ENCODE measurements at places on chromosomes 12 and 14.

- H3K27me3 ChIP-seq: no peaks in the 10 kb centered on the region
- no peak overlapping the region for H3K4me3 ChIP-seq
- DNase-seq: no peak
- H3K27ac ChIP-seq: peak overlapping the region; percentile 11
- no peaks in the 10 kb centered on the region for H3K36me3 ChIP-seq
These were observed 6.9 kb downstream of the PGF start for GRCh38 chr14:74948228-74949175.

DNA sequence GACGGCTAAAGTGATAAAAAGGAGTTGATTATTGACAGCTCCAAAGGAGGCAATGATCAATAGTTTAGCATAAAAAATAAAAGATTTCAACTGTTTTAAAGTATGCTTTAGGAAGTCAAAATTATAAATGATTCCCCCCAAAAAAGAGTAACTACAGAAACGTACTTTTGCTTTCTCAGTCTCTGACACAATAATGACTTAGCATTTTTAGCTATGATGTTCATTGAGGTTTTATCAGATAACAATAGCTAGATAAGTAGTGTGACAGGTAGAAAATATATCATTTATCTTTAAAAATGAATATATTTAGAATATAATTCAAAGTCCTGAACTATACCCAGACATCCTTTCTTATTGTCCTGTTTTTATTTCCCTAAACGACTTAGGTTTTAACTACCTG is 352.9 kb downstream of the SOX5 start:
- H3K4me1 ChIP-seq: no peaks in the 10 kb centered on the region
- DNase-seq: no peak
- H3K4me3 ChIP-seq: no peak overlapping the region
- H3K27ac ChIP-seq: no peak overlapping the region
- no peaks in the 10 kb centered on the region for H3K27me3 ChIP-seq
- no peaks in the 10 kb centered on the region for H3K36me3 ChIP-seq

DNA sequence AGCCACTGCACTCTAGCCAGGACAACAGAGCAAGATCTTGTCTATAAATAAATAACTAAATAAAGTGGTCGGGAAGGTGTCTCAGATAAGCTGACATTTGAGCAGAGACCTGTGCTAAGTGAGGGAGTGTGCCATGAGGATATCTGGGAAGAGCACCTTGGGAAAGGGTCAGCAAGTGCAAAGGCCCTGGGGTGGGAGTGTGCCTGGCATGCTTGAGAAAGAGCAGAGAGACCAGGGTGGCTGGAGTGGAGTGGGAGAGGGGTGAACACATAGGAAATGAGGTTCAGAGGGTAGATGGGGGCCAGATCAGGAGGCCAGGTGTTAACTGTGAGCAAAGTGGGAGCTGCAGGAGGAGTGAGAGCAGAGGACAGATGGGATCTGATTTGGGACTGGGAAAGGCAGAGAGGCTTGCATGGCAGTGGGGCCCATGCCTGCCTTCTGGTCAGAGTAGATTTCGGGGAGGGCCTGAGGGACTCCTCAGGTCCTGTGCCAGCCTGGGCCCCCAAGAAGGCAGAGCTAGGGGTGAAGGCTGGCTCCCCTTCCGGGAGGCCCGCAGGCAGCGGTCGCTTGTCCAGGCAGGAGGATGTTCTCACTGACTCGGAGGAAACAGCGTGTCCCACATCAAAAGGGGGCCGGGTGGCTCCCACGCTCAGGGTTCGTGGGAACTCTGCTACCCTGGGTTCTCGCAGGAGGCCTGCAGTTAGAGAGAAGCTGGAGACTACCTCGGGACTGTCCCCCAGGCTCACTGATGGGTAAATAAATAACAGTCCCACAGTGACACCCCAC is 32.6 kb downstream of the DTX1 start:
- no peak overlapping the region for H3K4me3 ChIP-seq
- H3K36me3 ChIP-seq: no peaks in the 10 kb centered on the region
- H3K27me3 ChIP-seq: no peaks in the 10 kb centered on the region
- no peak for DNase-seq
- H3K4me1 ChIP-seq: no peaks in the 10 kb centered on the region

GRCh38 chr12:68435816-68436215 is 103.7 kb upstream of the MDM1 start:
- H3K4me3 ChIP-seq: no peak overlapping the region
- H3K27me3 ChIP-seq: no peaks in the 10 kb centered on the region
- H3K36me3 ChIP-seq: no peaks in the 10 kb centered on the region
- no peak overlapping the region for H3K27ac ChIP-seq
- DNase-seq: no peak
- no peaks in the 10 kb centered on the region for H3K4me1 ChIP-seq

GRCh38 chr14:57060276-57060955 is 208.3 kb downstream of the EXOC5 start:
- H3K4me1 ChIP-seq: no peaks in the 10 kb centered on the region
- no peaks in the 10 kb centered on the region for H3K36me3 ChIP-seq
- no peak for DNase-seq
- no peaks in the 10 kb centered on the region for H3K27me3 ChIP-seq
- H3K4me3 ChIP-seq: no peak overlapping the region

- no peak overlapping the region for H3K4me3 ChIP-seq
- H3K27me3 ChIP-seq: no peaks in the 10 kb centered on the region
These were observed 124.1 kb upstream of the RFLNA start for GRCh38 chr12:124170760-124171159.

DNA sequence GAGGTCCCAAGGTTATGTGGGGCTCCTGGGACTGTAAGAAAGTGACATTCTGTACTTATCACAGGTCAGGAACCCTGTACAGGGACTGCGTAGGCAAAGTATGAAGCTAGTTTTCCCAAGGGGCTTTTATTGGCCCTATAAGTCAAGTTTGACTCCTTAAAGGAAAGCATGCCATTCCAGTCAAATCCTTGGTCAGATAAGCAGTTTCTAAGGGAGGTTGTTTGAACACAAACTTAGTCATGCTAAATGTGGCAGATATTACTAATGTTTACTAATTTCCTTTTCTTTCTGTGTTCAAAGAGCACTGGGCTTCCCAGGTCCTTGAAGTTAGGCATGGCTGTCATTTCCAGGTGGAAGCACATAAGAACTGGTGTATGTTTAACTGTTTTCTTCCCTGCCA is 472.4 kb downstream of the ATP23 start:
- no peaks in the 10 kb centered on the region for H3K4me1 ChIP-seq
- no peaks in the 10 kb centered on the region for H3K27me3 ChIP-seq
- H3K27ac ChIP-seq: no peak overlapping the region
- DNase-seq: no peak
- H3K36me3 ChIP-seq: no peaks in the 10 kb centered on the region

DNA sequence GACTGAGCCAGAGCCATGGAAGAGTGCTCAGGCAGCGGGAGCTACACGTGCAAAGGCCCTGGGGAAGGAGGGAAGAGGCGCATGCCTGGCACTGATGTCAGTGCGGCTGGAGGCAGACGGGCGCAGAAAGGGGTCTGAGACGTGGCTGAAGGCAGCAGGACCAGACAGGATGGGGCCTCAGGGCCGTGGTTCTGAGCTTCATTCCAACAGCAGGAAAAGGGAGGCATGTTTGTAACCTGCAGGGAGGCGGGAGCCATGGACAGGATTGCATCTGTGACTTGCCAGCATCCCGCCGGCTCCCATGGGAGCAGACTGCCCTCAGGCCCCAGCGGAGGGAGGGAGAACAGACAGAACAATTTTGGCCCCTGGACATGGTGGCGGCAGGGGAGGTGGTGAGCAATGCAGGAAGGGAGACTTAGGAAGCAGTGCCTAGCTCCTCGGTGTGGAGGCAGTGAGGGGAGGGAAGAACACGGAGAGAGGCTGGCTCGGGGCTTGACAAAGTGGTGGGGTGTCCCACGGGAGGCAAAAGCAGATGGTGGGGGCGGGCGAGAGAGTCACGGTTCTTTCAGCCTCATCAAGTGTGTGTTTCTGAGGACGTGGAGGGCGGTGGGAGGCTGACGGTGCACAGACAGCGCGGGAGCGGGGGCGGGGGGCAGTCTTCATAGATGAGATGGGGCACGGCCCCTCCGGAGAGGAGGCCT is 33.3 kb upstream of the INF2 start:
- DNase-seq: no peak
- H3K4me1 ChIP-seq: no peaks in the 10 kb centered on the region
- no peak overlapping the region for H3K4me3 ChIP-seq
- H3K27me3 ChIP-seq: no peaks in the 10 kb centered on the region

- no peak for DNase-seq
- no peak overlapping the region for H3K4me3 ChIP-seq
- no peaks in the 10 kb centered on the region for H3K4me1 ChIP-seq
- no peak overlapping the region for H3K27ac ChIP-seq
- no peaks in the 10 kb centered on the region for H3K27me3 ChIP-seq
- no peaks in the 10 kb centered on the region for H3K36me3 ChIP-seq
These were observed 1003.9 kb downstream of the FLRT2 start for GRCh38 chr14:86533834-86534233.

DNA sequence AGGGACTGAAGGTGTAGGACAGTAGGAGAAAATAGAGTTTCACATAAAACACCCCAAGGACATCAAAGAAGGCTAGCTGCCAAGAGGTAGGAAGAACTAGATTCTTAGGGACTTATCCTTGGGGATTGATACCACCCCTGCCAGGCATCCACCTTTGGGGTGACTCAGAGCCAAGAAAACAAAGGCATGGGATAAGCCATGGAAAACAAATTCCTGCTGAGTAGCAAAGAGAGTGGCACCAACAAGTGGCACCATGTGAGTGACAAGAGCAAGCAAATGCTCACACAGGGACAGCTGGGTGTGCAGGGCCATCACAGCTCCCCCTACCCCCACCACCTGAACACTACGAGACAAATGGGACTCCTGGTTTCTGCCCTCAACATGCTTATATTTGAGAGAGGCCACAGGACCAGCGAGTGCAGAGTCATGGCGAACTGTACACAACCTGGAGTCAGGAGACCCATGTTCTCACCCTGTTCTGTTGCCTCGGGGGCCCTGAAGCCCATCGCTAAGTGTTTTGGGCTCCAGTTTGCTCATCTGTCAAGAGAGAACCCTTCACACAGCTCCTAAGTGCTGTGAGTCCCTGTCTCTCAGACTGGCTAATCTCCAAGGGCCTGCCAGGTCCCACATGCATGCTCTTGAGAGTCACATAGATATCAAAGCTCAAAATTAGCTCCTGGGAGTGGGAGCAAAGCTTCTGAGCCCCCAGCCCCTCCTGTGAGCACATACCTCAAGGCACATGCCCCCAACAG is 91.9 kb downstream of the DPF3 start:
- H3K4me1 ChIP-seq: no peaks in the 10 kb centered on the region
- no peaks in the 10 kb centered on the region for H3K36me3 ChIP-seq
- H3K4me3 ChIP-seq: no peak overlapping the region
- H3K27ac ChIP-seq: no peak overlapping the region

DNA sequence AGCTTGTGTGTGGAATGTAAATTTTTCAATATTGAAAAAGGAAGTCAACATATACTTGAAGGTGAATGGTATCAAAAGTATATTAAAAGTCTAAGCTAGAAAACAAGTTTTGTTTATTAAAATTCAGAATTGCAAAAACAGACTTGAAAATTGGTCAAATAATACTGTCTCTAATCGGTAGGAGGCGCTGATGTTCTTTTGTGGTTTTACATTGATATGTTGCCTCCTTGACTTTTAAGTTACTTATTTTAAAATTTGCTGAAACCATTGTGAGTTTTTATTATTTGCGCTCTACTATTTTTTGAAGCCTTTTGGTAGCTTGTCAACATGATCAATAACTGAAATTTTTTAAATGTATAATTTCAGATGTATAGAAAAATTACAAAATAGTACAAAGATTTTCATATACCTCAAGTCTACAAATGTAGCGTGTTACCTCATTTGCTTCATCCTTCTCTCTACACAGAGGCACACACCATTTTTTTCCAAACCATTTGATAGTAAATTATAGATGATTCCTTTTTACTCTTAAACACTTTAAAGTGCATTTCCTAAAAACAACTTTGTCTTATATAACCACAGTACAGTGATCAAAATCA is 6.9 kb downstream of the RTRAF start:
- no peak overlapping the region for H3K27ac ChIP-seq
- no peak overlapping the region for H3K4me3 ChIP-seq
- no peaks in the 10 kb centered on the region for H3K27me3 ChIP-seq
- no peak for DNase-seq
- no peaks in the 10 kb centered on the region for H3K4me1 ChIP-seq

DNA sequence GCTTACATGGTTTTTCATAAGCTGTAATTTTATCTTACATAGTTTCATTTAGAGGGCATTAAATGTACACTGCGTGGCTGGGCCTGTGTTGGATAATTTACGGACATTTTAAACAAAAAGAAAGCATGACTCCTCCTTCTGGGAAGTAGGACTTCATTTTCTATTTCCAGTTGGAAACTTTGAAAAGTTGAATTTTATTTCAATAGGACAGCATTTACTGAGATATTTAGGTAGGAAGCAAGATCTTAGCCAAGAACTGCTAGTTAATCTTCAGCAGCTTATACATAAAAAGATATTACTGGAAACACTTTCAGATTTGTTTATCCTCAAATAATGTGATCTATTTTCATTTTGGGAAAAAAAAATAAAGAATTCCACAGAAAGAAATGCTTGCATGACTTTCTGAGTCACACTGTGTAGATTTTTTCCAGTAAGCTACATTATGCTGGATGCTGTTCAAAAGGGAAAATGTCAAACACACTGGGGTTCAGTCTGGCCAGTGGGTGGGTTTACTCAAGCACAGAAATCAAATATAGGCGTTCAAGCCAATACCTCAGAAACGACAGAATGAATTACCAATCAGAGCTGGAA is 239.4 kb upstream of the KRR1 start:
- no peak overlapping the region for H3K4me3 ChIP-seq
- no peaks in the 10 kb centered on the region for H3K27me3 ChIP-seq
- no peak for DNase-seq

GRCh38 chr12:115251727-115252126 is 567.8 kb upstream of the TBX3 start:
- H3K4me1 ChIP-seq: no peaks in the 10 kb centered on the region
- H3K4me3 ChIP-seq: no peak overlapping the region
- no peaks in the 10 kb centered on the region for H3K27me3 ChIP-seq
- H3K36me3 ChIP-seq: no peaks in the 10 kb centered on the region
- H3K27ac ChIP-seq: no peak overlapping the region

- no peaks in the 10 kb centered on the region for H3K36me3 ChIP-seq
- no peaks in the 10 kb centered on the region for H3K27me3 ChIP-seq
These were observed 102.3 kb downstream of the SLC25A47 start for GRCh38 chr14:100425429-100425827.

DNA sequence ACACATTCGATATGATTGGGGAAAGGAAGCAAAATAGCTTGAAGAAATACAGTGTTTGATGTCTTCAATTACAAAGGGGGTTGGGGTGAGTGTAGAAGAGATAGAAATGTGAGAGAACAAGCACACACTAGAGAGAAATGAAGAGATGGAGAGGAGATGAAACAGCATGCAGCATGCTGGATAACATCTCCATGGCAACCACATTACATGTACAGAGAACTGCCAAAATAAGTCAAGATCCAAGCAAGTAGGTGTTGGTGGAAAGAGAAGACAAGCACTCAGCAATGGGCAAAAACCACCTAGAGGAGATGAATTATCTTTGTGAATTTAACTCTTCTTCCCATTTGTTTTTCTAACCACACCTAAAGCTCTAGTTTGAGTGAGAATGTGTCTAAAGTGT is 289.8 kb downstream of the GRIN2B start:
- H3K4me3 ChIP-seq: no peak overlapping the region
- no peaks in the 10 kb centered on the region for H3K27me3 ChIP-seq
- no peaks in the 10 kb centered on the region for H3K4me1 ChIP-seq
- no peaks in the 10 kb centered on the region for H3K36me3 ChIP-seq
- DNase-seq: no peak
- no peak overlapping the region for H3K27ac ChIP-seq

GRCh38 chr12:5499566-5500330 is 67.8 kb downstream of the NTF3 start:
- H3K4me1 ChIP-seq: no peaks in the 10 kb centered on the region
- no peak overlapping the region for H3K4me3 ChIP-seq
- H3K27me3 ChIP-seq: no peaks in the 10 kb centered on the region
- H3K27ac ChIP-seq: no peak overlapping the region
- no peaks in the 10 kb centered on the region for H3K36me3 ChIP-seq

Measured in breast epithelium (tissue), 4 donors.